Femur (tissue), 1 donor: ENCODE measurements at places on chromosomes 11 and 22.
A peak's percentile ranks its signal among the peaks of the same experiment; 100 is the strongest.

GRCh38 chr11:95762534-95762933 lies 27.0 kb downstream of the FAM76B start:
- no peak for DNase-seq

GRCh38 chr11:37946155-37946766 lies 1348.2 kb upstream of the RAG2 start:
- no peak for DNase-seq

- DNase-seq: no peak
Measured at GRCh38 chr11:20360650-20361049, 2.9 kb upstream of the HTATIP2 start.

DNA sequence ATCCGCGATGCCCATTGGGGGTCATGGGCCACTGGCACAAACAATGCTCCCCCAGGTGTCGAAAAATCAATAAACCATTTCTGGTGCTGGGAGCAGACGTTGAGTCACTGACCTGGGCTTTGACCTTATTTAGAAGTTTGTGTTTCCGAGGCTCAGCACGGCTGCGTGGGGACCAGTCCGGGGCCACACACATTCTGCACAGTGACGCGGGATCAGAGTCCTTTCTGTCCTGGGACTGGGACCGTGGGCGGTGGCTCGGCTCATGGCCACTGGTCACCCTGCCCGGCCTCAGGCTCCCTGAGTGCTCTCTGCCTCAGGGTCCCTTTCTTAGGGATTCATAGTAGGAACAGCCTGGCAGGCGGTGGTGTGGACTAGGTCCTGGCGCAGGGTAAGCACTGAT lies 1266.0 kb downstream of the BRD1 start:
- no peak for DNase-seq

DNA sequence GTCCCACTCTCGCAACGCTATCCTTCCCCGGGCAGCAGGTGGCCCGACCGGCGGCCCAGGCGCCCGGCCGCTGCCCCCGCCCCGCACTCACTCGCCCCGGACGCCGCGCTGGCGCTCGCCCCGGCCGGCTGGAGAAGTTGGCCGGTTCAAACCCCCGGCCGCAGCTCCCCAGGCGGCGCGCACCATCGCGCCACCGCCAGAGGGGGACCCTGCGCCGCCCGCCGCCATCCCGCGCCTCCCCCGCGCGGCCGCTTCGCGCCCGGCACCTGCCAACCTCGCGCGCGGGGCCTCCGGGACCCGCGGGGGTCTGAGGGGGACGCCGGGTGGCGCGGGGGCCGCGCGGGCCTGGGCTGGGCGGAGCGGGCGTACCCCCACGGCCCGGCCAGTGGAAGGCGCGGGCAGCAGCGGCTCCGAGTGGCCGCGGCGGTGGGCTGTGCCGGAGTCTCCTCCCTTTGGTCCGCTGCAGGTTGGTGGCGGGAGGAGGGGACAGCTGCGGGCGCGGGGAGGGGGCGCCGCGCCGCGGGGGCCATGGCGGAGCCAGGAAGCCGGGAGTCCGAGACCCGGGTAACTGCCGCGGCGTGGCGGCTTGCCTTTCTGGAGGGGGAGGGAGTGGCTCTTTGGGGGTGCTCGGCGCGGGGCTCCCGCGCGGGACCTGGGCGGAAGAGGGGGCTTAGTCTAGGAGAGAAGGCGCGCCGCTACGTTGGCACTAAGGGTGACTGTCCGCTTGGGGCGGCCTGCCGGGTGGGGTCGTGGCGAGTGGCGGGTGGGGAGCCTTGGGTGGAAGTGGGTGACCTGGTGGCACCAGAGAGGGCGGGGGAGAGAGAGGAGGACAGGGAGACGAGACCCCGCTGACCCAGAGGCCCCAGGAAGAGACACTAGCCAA lies at the start of the genes MPST and TST:
Gene MPST (plus strand): TSS at position 434 of the 883 bp plus-strand sequence. CDS start 95 bp downstream, at position 529.
Gene TST (minus strand): TSS at position 139 of the 883 bp plus-strand sequence. CDS start 715 bp downstream, outside the sequence.
- peak; percentile 87 for DNase-seq

GRCh38 chr11:119223856-119224255 lies 17.7 kb downstream of the CBL start:
- DNase-seq: no peak

- no peak for DNase-seq
Measured at GRCh38 chr11:116339306-116340098, 433.3 kb downstream of the BUD13 start.

- DNase-seq: no peak
Measured at GRCh38 chr22:43698403-43698802, 113.7 kb downstream of the EFCAB6 start.

DNA sequence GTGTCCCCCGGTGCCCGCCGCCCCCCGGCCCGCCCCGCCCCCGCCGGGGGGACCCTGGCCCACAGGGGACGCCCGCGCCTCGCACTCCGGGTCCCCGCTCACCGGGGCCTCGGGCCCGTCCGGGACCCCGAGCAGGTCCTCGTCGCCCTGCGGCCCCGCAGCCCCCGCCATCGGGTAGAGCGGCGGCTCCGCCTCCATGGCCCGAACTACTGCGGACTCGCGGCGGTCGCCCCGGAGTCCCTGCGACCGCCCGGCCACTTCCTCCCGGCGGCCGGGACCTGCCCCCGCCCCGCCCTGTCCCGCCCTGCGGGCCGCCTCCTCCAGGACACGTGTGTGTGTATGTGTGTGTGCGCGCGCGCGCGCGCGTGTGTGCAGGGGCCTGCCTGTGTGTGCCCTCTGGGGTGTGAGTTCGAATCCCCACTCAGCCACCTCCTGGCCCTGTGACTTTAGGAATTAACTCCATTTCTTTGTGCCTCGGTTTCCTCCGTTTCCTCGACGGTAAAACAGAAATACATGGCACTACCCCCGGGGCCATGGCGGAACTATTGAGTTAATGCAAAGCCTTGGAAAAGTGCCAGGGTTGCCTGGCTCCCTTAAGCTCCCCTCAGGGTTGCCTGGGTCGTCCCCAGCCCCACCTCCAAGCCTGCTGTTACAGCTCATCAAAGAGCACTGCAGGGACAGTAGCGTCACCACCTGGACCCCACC lies at the start of gene UNC93B1:
Gene UNC93B1 (minus strand): TSS at position 252 of the 705 bp plus-strand sequence. CDS start 54 bp downstream, at position 198.
- DNase-seq: peak; percentile 89

DNA sequence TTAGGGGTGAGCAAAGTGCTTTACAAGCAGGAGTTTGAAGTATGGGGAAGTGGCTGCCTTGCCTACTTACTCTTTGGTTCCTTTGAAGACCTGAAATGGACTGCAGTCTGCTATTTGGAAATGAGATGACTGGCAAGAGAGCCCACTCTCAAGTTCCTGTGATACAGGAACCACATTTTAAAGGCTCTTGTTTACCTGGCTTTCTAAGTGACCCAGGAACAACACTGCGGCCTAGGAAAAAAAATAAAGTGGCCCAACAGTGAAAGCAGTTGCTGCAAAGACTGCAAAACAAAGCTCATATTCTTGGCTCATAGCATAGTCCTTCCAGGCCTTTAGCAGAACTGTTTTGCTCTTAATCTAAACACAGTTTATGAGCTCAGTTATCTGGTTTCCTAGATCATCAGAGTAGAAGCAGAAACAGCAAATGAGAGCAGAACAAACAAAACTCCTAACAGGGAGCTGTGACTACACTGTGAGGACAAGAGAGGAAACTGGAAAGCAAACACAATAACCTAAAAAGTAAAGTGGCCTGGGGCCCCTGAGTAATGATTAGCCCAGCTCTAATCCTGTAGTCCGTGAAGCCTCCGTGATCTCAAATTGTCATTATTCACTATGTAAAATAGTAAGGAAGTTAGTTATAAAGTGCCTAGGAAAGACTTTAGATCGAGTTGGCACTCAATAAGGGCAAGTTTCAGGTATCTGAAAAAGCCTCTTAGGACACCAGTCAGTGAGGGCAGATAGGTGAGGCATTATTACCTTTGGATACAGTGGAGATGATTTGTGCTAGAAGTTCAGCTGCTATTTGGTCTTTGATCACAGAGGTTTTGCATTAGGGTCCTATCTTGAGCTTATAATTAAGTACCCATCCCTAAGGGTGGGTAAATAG lies 11.5 kb downstream of the CCDC117 start:
- no peak for DNase-seq

DNA sequence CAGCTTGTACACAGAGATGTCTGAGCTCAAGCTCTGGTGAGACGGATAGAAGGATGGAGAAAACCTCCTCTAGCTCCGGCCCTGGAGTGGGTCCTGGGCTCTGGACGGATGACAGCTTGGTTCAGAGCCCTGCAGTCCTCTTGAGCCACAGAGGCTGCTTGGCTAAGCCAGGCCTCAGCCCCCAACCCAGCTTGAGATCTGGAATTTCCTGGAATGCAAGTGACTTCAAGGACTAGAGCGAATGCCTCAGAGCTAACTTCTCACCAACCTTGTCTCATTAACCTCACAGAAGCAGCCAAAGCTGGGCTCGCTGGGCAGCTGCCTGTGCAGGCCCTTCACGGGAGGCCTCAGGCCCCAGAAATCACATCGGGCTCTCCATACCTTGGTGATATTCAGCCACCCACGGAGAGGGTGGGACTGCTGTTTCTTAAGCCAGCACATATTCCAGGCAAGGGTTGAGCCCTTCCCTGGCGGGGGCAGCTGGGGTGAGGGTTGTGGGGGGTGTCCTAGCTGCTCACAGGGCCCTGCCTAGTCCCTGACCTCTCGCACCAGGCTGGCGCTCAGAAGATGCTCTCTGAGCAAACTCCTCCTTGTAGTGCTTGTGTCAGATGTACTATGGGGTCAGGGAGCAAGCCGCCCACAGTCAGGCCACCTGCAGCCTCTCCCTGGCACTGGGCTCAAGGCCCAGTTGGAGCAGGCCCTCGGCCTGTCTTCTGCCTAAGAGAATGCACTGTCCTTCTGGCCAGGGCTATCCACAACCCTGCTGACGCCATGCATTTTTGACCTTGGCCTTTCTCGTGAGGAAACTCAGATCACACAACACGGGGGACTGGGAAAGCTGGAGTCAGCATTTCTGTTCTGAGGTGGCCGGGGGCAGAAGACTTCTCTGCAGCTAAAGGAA lies 73.6 kb upstream of the TTLL12 start:
- DNase-seq: no peak

GRCh38 chr11:385594-386351 lies 8.2 kb upstream of the PKP3 start:
- DNase-seq: no peak

- DNase-seq: no peak
Measured at GRCh38 chr11:131616481-131617140, 246.2 kb downstream of the NTM start.

DNA sequence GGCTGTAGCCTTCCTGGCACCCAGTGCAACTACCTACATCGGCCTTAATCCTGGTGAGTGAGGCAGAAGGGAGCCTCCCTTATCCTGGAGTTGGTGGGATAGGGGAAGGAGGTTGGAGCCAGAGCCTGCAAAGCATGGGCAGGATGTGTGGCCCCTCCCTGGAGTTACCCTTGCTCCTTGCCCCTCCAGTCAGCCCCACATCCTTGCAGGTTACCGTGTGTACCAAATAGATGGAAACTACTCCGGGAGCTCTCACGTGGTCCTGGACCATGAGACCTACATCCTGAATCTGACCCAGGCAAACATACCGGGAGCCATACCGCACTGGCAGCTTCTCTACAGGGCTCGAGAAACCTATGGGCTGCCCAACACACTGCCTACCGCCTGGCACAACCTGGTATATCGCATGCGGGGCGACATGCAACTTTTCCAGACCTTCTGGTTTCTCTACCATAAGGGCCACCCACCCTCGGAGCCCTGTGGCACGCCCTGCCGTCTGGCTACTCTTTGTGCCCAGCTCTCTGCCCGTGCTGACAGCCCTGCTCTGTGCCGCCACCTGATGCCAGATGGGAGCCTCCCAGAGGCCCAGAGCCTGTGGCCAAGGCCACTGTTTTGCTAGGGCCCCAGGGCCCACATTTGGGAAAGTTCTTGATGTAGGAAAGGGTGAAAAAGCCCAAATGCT lies 3.9 kb downstream of the SMPD1 start:
- DNase-seq: no peak

GRCh38 chr11:65555693-65556231 lies 2.4 kb downstream of the LTBP3 start:
- peak; percentile 86 for DNase-seq

- DNase-seq: no peak
Measured at GRCh38 chr11:8934742-8935488, 2.2 kb upstream of the C11orf16 start.

DNA sequence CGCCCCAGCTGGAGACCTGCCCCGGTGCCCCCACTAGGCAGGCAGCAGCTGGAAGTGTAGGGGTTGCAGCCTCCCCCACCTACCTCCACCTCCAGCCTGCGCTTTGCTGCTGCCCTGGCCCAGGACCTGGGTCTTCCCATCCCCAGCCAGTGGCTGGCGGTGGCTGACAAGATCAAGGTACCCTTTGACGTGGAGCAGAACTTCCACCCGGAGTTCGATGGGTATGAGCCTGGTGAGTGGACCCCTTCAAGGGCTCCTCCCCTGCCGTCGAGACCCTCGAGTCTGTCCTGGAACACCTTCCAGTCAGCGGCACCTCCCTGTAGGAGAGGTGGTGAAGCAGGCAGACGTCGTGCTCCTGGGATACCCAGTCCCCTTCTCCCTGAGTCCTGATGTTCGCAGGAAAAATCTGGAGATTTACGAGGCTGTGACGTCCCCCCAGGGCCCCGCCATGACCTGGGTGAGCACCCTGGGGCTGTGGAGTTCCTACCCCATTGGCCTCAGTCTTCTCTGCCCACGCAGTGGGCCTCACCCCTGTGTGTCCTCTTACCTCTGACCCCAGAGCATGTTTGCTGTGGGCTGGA lies 4.4 kb downstream of the PGGHG start:
- DNase-seq: no peak

GRCh38 chr22:22403306-22403705 lies 105.2 kb downstream of the ZNF280B start:
- no peak for DNase-seq

GRCh38 chr11:72716290-72716689 lies 35.9 kb downstream of the ARAP1 start:
- DNase-seq: peak; percentile 85

GRCh38 chr22:26912655-26913345 lies 255.4 kb downstream of the MIAT start:
- DNase-seq: no peak

DNA sequence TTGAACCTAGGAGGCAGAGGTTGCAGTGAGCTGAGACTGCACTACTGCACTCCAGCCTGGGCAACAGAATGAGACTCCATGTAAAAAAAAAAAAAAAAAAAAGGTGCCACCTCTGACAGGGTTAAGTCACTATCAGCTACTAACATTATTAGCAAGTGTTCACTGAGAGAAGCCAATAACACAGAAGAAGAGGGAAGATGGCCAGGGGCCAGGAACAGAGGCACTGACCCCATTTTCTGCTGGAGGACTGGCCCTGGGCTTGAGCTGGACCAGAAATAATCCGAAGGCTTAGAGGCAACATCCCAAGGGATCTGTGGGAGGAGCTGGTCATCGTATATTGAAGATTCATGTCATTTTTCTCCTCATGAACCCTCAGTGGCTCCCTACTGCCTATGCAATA lies 5.0 kb downstream of the SLC5A1 start:
- no peak for DNase-seq
